ENCODE measurements at places on chromosomes 16 and 17. TPM values are rescaled to one million over a fixed set of nuclear protein-coding genes. Genes with fewer than 3 reads are reported as not detected.

Gene FTO
- polyA plus RNA-seq = 142 TPM

Gene AATK
- polyA plus RNA-seq = 149 TPM

Gene CFAP52
- 14.1 TPM for polyA plus RNA-seq

Gene OSBPL7
- 25.6 TPM for polyA plus RNA-seq

Gene MT1H
- polyA plus RNA-seq = not detected

Gene HSD17B1
- 5.2 TPM for polyA plus RNA-seq

Gene GAA
- 51.1 TPM for polyA plus RNA-seq
